ENCODE measurements at places on chromosomes 3 and 15. TPM values are rescaled to one million over a fixed set of nuclear protein-coding genes. Genes with fewer than 3 reads are reported as not detected.

DNA sequence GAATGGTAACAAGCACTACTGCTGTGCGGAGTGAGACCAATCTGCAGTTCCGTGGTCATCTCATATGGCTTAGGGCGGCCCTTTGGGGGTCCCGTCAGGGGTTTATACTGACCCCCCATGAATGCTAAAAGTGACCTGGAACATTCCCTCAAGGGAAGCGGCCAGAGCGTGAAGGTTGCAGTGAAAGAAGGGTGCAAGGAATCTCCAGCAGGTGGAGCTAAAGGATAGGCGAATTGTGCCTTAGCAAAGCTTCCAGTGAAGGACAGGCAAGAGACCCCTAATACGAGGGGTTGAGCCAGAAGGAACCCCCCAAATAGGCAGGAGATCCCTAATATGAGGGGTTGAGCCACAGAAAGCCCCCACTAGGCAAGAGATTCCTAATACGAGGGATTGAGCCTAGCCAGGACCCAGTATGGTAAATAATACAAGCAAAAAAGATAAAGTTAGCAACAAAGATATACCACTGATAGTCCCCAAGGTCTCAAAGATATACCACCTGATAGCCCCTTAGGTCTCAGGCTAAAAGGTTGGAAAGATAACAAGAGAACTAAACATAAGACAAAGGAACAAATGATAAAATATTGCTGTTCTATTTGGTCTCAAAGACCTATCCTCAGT, 32.8 kb downstream of the ZNF589 start:
- DNase-seq: no peak

DNA sequence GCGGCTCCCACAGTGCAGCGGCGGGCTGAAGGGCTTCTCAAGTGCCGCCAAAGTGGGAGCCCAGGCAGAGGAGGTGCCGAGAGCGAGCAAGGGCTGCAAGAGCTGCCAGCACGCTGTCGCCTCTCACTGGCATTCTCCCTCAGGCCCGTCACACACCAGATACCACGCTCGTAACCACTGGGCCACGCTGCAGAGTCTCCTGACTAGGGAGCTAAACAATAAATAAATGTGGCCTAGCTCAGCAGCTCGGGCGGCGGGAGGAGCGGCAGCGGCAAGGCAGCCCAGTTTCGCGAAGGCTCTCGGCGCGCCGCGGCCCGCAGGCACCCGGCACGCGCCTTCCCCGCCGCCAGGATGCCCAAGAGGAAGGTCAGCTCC, 55.9 kb upstream of the FAM174B start:
- DNase-seq: no peak

- DNase-seq: no peak
Observed at GRCh38 chr15:77402740-77403379, 17.0 kb downstream of the PEAK1 start.

DNA sequence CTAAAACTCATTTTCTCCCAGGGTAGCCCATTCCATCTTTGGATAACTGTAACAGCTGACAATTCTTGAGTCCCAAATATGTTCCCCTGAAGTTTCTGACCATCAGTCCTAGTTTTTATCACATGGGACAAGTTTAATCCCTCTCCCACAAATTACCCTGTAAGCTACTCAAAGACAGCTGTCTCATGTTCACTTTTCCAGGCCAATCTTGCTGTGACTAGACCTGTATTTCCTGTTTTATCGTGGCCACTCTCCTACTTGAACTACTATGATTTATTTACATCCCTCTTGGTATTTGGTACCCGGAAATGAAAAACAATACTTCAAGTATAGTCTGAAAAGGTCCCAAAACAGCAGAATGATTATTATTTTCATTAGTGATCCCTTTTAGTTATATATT, 95.1 kb upstream of the MEX3B start:
- DNase-seq: no peak

DNA sequence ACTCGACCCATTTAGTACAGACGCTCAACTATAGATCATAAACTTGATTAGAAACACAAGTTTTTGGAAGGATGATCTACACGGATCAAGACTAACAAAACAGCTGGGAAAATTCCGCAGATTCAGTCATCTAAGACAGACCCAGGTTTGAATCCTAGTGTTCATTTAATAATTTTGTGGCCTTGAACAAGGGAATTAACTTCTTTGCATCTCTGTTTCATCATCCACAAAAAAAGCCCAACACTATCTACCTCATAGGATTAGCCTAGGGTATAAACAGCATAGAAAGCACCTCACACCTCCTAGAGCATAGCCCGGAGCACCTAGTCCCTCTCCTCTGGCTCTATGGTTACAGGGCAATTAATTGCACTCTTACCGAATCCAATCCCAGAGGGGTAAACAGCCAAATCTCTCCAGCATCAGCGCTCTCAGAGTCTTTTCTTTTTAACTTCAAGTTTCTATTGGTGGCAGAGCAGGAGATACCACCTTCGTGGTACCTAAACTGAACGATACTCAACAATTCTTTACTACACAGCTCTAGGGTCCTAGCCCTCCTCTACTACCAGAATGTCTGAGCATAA, 3.5 kb downstream of the TBL1XR1 start:
- DNase-seq: no peak

GRCh38 chr3:32815841-32816438, 1.9 kb upstream of the TRIM71 start:
- no peak for DNase-seq

- DNase-seq: peak; percentile 52
Observed at GRCh38 chr3:141940194-141940776, 63.8 kb downstream of the ATP1B3 start.

- no peak for DNase-seq
Observed at GRCh38 chr3:140128217-140128616, 193.2 kb downstream of the CLSTN2 start.

DNA sequence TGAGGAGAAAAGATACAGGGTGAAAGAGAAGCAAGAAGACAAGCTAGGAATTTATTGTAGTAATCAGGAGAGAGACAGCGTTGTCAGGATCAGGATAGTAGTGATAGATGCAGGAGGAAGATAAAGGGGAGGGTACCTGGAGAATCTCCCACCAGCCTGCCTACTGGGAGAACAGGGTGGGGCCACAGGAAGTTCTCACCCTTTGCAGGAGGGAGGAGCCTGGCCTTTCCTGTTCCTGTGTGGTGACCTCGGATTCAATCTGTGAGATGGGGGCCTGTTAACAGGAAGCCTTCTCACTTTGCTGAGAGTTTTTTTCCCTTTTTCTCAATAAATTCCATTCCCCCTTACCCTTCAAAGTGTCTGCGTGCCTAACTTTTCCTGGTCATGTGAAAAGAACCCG, 37.6 kb downstream of the GMPS start:
- DNase-seq: no peak

DNA sequence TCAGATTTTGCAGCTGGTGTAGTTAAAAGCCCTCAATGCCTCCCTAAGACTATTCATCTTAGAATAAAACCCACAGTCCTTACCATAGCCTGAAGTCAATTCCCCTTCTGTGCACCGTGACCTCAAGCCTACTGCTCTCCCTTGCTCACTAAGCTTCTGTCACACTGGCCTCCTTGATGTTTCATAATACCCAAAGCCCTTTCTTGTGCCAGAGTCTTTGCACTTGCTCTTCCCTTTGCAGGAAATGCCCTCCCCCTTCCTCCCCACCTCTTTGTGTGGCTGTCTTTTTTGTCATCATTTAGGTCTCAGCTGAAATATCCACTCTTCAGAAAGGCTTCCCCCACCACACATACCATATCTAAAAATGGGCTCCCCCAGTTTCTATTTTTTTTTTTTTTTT, 4.2 kb upstream of the PLEKHO2 start:
- DNase-seq: no peak

DNA sequence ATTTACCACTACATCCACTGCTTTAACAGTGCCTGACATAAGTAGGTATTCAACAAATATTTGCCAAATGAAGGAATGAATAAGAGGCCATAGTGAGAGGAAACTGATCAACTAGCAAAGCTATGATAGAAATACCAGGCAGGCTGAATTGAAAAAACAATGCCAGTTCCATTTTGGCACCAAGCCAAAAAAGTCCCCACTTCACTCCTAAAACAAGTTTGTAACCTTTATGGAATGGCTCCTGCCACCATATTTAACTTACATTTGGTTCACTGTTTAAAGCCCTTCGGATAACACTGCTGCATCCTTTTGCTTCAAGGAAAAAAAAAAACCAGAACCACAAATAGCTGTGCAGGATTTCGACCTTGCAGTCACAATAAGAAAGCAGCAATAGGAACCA, 166.1 kb downstream of the FRMD5 start:
- DNase-seq: no peak

- no peak for DNase-seq
Observed at GRCh38 chr15:85607842-85608241, 186.9 kb downstream of the KLHL25 start.

GRCh38 chr15:48407646-48408045, 76.4 kb downstream of the DUT start:
- DNase-seq: no peak

GRCh38 chr3:197329382-197329781, 31.0 kb upstream of the DLG1 start:
- DNase-seq: no peak

- no peak for DNase-seq
Observed at GRCh38 chr3:17850448-17850847, 108.0 kb upstream of the TBC1D5 start.

DNA sequence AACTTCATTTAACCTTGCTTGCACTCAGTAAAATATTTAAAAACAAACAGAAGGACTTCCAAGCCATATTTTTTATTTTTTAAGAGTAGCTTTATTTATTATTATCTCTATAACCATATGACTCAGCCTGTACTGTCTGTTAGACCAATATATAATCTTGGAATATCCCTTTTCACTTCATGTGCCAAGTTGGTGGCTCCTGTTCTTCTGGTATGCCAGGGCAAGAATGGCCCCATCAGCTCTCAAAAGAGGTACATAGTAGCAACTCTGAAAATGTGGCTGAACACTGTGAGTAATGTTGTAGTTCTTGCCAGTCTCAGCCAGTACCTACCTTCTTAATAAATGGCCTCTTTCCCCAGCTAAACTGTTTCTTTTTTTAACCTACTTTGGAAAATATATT, 257.0 kb upstream of the UBE2E1 start:
- no peak for DNase-seq

GRCh38 chr15:96165775-96166174, 164.7 kb upstream of the NR2F2 start:
- DNase-seq: no peak

GRCh38 chr3:157444797-157445184, 8.1 kb downstream of the PTX3 start:
- DNase-seq: no peak

HES1 gene
- total RNA-seq: 13.6 TPM

PDZRN3 gene
- total RNA-seq: 59.3 TPM

DAZL gene
- total RNA-seq: not detected

CHRNA7 gene
- total RNA-seq: 4.4 TPM

MYRIP gene
- 12.5 TPM for total RNA-seq

AQP9 gene
- total RNA-seq: under 0.01 TPM

INSYN1 gene
- 30.1 TPM for total RNA-seq

FRMD4B gene
- 54.6 TPM for total RNA-seq

TMEM40 gene
- total RNA-seq: not detected

ITIH3 gene
- 0.16 TPM for total RNA-seq

Data from occipital lobe (tissue), 3 donors.